ENCODE measurements at places on chromosomes 7 and 10.

DNA sequence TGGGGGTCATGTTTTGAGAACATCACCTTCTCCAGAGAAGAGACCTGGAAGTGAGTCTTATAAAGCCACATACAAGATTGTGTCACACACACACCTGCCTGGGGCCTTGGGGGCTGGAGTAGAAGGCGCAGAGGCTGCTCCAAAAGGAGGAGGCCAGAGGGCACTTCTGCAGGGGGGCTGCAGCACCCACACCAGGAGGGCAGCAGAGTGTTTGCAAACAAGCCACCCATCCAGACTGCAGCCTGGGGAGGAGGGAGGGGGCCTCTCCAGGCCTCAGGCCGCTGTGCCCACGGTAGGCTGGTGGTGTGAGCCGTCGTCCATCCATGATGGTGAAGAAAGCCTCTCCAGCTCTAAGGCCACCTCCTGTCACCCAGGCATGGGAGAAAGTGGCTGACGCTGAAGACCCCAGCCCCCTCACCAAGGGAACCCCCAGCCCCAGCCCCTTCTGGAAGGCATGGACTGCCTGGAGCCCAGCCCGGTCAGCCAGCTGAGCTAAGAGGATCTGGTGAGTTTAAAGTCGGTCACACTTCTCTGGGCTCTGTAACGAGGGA is 77.5 kb downstream of the FOXL3 start:
- no peak for DNase-seq

DNA sequence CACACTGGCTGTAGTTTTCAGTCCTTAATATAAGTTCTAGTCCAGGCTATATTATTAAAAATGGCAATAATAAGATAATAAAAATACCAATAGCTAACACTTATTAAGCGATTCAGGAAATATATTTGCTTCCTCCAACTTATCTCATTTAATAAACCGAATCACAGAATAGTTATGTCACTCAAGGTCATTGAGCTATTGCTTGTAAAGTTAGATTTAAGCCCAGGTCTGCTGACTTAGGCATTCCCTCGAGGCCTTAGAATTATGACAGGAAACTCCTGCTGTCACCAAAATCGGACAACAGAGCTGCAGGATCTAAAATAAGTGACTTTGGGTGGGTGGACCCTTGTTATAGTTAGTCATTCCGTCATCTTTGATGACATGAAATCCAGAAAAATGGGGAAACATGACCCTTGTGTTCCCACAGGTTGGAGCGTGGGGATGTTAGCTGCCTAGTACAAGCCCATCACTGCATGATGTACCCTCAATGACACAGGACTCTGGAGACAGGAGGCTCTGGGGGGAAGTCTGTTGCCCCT is 181.3 kb upstream of the PHYHIPL start:
- DNase-seq: no peak

DNA sequence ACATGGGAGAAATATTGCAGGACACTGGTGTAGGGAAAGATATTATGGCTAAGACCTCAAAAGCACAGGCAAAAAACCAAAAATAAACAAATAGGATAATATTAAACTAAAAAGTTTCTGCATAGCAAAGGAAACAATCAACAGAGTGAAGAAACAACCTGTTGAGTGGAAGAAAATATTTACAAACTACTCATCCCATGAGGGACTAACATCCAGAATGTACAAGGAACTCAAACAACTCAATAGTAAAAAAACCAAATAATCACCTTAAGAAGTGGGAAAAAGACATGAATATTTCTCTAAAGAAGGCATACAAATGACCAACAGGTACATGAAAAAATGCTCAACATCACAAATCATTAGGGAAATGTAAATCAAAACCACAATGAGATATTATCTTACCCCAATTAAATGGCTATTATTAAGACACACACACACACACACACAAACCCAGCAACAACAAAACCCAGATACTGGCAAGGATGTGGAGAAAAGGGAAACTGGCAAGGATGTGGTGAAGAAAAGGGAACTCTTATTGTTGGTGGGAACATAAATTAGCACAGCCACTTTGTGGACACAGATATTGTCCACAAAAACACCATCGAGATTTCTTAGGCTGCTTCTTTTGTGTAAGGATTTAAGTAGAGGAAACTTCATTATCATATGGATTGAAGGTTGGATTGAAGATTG is 9.8 kb upstream of the RAB18 start:
- no peak for DNase-seq

- no peak for DNase-seq
Observed at GRCh38 chr7:159107161-159107892, 37.3 kb downstream of the VIPR2 start.

- no peak for DNase-seq
Observed at GRCh38 chr10:47260505-47261111, 39.4 kb upstream of the GDF10 start.

- DNase-seq: no peak
Observed at GRCh38 chr7:88357294-88357693, 50.6 kb upstream of the STEAP4 start.

DNA sequence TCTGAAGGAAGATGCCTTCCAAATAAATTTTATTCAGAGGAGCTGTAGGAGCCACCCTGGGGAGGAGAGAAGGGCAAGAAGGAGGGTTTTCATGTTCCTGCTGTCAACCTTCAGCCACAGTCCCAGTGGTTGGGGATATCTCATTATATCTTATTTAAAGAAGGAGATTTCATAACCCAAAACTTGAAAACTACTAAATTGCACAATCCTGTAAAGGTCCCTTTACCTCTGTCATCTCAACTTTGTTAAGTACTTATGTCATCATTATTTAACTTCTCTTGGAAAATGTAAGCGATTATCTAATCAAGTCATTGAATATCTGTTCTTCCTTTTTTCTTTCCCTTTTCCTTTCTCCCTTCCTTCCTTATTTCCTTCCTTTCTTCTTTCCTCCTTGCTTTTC is 794.5 kb upstream of the IGFBP3 start:
- no peak for DNase-seq

DNA sequence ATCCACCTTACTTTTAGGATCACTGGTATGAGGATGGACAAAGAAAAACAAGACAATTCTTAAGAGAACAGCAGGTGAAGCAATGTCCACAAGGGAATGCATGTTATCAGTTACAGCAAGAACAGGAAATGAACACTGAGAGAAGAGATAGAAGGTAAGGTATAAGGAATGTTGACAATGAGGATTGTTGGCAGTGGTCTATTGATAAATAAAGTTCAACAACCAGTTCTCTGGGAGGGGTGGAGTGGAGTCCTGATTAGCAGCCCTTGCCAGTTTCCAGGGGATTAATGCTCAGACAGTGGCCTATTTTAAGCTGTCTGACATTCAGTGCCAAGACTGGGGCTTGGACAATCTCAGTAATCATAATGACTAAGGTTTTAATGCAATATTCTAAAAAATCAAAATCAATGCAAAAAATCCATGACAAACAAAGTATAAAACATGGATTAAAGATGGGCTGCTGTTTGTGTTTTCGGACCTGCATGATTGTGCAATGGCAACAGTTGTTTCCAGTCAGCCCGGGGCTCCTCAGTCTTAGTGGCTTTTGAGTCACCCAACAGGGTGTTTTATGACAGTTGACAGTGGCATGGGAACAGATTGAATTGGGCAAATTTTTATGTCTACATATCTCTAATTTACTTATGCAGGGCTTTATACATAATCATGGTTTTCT is 13.8 kb upstream of the AKR1B1 start:
- DNase-seq: no peak

DNA sequence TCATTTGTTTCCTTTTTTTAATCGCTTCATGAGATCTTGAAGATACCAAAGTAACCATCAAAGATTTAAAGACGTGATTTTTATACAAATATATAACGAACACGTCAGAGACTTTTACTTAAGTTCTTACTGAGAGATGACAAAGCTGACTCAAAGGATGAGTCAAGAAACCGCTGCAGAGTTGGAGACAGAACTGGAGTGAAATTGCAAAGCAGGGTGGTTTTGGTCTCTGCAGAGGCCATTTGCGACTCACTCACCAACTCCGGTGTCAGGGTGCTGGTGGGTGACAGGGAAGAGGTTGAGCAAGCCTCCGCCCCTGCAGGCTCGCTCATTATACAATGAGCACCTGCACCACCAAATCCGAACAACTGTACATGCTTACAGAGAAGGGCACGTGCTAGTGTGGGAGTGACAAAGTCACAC is 75.2 kb downstream of the DNAJB6 start:
- DNase-seq: no peak

DNA sequence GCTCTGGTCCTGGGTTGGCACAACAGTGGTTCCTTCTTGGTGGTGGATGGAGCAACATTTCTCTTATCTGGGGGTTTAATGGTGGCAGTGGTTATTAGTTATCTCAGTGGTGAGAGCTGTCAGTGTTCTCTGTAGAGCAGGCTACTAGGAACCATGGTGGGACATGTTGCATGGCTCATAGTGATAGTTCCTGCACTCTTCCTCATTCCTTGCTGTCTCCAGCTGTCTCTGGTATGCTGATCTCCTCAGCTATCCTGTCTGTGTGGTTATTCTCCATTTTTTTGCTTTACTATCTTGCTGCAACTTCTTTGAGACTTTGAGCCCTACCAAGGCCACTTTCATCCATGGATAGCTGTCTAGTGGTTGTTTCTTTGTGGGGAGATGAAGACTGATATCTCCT is 44.0 kb downstream of the CCDC7 start:
- no peak for DNase-seq

GRCh38 chr7:156984174-156984891 is 26.1 kb downstream of the MNX1 start:
- DNase-seq: no peak

DNA sequence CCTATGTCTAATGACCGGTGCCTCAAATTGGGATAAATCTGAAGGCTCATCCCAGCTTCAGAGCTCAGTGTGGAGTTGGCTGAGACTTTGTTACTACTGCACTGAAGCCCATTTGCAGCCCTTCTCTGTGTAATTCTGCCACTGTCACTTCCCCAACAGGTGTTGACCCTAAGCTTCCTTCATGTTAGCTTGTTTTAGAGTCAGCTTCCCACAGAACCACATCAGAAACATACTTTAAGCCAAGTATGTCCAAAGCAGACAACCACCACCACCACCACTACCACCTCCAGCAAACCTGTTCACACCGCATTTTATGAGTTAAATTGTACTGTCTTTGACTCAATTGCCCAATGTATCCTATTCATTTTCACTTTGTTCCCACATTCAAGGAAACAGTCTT is 25.2 kb upstream of the GNAT3 start:
- no peak for DNase-seq

DNA sequence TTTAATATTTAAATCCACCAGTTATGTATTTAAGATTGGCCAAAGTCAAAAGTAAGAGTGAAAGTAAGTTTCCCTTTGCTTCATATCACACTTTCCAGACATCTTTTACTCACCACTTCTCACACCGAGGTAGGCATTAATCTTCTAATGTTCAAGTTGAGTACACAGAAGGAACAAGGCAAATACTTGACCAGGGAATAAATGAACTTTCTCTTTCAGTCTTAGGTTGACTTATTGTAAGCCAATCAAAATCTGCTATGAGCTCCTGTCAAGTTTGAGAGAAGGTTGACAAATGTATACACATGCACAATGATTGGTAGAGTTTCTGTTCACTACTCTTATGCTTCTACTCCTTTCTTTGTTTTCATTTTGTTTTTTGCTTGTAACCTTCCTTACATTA is 842.5 kb downstream of the REEP3 start:
- no peak for DNase-seq

DNA sequence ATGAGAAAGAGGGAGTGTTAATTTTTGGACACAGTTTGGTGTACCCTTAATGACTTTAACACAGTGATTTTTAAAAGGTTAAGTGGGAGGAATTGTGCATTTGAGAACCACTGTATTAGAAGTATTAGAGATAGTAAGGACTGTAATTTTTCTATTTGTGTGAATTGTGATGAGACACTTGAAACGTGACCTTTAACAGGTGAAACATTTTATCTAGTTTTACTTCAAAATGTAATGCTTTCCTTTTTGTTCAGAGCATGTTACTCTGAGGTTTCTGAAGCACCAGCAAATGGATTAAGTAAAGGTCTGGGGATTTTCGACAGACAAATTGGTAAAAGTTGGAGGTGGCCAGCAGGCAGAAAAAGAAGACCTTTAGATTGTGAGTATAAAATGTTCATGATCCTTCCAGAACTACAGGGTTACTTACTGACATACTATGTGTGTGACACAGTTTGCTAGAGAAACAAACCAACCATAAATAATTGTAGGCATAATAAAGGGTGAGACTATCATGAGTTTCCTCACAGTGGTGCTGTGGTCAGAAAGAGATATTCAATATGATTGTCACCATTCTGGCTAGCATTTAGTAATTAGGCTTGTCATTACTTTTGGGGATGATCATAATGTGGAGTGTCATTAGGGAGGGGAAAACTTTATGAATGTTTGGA is 26.1 kb downstream of the LCOR start:
- DNase-seq: no peak

GRCh38 chr7:103932389-103932788 is 57.1 kb downstream of the RELN start:
- DNase-seq: no peak

DNA sequence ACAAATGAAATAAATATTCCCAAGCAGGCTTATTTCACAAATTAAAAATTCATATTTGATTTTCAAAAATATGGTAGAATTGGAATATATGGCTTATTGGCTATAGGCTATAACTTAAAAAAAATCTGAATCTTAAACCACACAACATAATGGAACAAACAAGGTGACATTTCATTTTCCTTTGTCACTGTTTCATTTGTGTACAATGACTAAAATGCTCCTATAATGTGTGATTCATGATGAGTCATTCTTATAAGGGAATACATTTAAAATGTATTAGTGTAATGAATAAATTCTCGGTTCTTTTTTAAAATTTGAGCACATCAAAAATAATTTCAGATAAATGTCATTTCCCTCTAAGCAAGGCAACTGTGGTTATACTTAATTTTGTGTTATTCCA is 148.0 kb upstream of the ANK3 start:
- no peak for DNase-seq

- no peak for DNase-seq
Observed at GRCh38 chr10:17022466-17022825, 107.2 kb downstream of the CUBN start.

DNA sequence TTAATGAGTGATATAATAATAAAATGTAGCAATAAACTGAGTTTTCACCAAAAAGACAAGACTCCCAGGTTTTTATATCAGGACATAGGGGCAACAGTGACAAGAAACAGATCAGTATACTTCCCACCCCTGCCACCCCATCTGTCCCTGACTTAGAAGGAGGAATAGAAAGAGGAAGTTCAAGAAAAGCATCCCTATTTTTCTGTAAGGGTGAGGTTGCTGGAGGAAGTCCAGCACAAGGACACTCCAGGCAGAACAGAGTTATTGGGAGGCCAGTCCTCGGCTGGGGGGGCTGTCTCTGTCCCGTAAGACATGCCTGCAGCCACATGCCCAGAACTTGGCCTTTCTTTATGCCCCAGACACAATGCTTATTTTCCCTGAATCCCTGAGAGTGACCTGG is 16.5 kb upstream of the TLX1 start:
- DNase-seq: no peak

- DNase-seq: no peak
Observed at GRCh38 chr7:110646804-110647203, 444.1 kb upstream of the LRRN3 start.

DNA sequence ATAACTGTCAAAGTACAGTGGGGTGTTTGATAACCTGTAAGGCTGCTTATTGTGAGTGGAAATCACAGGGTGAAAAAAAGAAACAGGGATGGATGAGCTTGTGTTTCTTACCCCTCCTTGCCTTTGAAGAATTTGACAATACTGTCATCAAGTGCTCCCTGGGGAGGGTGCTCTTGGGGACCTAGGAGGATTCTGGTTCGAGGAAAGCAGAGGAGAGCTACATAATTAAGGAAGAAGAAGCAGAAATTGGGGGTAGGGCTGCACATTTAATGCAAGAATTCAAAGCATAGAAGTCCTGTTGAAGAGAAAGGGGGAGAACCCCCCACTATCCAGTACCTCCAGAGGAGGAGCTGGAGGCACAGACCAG is 208.1 kb upstream of the PHYHIPL start:
- no peak for DNase-seq

Measured in right renal cortex interstitium (tissue), 3 donors.